ENCODE measurements at places on chromosomes 5 and 9.

GRCh38 chr9:130462685-130463540, 18.2 kb downstream of the ASS1 start:
- DNase-seq, result no peak

GRCh38 chr5:72677447-72677846, 139.0 kb upstream of the TNPO1 start:
- DNase-seq, result no peak

- DNase-seq, result no peak
Measured at GRCh38 chr9:95447660-95448420, 68.9 kb downstream of the PTCH1 start.

DNA sequence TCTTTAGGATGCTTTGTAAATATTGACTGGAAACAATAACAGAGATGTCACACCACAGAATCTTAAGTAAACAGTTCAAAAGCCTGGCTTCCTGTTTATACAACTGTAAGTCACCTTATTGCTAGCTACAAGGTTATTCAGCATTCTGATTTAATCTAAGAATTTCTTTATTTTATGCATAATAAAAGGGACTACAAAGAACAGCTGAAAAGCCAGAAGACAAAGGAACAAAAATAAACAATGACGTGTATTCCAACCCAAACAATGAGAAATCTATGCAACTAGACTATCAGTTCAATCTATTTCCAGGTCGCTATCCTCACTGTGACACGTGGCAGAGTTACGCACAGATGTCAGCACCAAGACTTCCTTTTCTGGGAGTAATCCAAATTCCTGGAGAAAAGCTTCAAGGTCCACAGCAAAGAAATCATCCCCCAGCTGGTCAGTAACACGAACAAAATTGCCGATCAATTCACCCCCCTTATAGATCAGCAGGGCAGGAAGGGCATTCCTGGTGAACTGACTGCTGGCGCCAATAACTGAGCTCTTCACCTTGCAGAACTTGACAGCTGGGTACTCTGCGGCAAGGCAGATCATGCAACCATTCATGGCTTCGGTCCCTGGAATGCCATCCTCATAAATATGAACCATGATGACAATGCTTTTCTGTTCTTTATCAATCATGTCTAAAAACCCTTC, 8.4 kb downstream of the PDCL start:
- DNase-seq, result no peak

DNA sequence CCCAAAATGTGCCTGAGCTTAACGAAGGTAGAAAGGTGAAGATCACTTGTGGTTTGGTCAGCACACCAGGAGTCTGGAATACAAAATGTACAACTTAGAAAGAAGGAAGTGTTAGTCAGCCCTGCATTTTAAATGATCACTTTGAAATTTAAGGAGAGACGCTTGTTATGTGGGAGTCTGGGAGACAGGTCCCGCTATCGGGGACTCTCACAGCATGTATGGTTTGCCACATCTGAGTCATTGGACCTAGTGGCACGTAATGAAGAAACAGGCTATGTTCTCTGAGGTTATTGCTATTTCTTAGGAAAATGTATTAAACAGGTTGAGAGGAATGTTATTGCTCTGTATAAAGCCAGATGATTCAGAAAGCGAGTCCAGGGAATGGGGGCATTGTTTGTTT, 2362.5 kb upstream of the WWC1 start:
- DNase-seq, result no peak

DNA sequence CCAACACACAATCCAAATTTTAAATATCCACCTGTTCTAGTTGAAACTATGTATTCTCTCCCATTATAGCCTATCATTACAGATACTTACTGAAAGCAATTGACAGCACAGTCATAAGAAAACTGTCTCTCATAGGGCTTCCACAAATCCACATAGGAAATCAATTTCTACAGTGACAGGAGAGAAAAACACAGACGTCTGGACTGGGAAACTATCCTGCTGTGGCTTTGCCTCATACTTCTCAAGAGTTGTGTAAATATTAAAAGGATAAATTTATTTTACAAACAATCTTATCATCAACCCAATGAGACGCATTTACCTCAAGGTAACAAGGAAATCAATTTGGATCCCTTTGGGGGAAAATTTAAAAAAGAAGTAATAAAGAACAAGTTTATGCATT, 517.5 kb downstream of the EFNA5 start:
- DNase-seq, result no peak

Data from fibroblast of the conjunctiva (primary cell).